ENCODE measurements at places on chromosomes 12 and 14.
A peak's percentile ranks its signal among the peaks of the same experiment; 100 is the strongest.

DNA sequence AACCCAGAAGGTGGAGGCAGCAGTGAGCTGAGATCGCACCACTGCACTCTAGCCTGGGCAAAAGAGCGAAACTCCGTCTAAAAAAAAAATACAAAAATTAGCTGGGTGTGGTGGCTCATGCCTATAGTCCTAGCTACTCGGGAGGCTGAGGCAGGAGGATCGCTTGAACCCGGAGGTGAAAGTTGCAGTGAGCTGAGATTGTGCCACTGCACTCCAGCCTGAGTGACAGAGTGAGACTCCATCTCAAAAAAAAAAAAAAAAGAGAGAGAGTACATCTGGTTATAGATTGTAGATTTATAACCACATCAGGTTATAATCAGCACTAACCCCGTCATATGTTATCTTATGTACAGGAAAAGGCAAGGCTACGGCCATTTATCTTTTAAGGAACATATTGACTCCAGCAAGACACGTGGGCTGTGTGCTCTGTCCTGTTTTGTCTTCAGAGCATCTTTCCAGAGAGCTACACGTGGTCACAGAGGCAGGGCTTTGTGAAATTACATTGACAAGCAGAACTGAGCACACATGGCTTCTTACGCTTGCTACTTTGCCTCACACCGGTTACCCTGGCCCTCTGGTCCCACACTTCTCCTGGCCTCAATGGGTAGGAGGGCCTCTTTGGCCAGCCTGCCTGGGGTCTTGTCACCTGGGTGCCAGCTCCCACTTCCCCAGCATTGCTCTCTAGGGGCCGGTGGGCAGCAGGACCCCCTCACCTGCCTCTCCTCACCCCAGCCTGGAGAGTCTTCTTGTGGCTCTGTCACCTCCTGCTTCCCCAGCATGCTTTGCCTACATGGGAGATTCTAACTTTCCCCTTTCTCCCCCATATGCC is 6.8 kb upstream of the DYNC1H1 start:
- no peak for DNase-seq

DNA sequence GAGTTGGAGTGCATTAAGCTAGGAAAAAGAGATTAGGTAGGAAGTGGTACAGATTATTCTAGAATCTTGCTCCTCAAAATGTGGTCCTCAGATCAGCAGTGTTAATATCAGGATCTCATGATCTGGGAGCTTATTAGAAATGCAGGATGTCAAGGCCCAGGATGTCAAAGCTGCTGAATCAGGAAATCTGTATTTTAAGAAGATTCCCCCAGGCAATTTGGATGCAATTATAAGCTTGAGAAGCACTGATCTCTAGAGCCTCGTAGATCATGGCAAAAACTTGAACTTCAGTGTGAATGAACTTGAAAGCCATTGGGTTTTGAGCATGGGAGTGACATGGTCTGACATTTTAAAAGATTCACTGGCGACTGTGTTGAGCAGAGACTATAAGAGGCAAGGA is 6.6 kb downstream of the NCAPD2 start:
- no peak for DNase-seq

DNA sequence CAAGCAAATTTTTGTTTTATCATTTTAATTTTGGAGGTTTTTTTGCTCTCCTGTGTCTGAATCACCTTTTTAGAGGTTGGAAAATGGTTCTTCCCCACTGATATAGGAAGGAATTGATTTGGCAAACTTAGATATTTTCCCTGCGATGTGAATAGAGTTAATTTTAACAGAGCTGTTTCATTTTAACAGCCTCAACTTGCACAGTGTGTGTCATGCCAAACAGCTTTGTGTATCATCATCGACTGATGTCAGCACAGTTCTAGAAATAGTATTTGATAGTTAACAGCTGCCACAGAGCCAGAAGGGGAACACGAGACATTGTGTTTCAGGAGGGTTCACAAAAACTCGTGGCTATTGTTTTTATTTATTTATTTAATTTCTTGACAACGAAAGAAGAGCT is 243.1 kb upstream of the FOXN3 start:
- no peak for DNase-seq

DNA sequence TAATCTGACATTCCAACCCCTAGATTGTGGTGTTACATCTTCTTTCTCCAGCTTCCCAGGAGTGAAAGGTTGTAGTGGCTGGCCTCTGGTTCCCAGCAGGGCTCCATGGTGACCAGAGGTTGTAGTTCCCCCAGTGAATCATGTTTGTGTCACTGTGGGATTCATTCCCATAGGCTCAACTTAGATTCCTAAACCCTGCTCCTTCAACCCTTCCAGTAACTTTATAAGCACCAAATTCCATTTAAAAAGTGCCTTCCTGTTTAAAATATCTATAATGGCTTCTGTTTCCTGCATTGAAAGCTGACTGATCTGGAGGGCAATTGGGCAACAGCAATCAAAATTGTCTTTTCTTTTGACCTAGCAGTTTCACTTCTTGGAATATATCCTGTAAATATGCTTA is 40.5 kb upstream of the TBC1D15 start:
- DNase-seq = no peak

DNA sequence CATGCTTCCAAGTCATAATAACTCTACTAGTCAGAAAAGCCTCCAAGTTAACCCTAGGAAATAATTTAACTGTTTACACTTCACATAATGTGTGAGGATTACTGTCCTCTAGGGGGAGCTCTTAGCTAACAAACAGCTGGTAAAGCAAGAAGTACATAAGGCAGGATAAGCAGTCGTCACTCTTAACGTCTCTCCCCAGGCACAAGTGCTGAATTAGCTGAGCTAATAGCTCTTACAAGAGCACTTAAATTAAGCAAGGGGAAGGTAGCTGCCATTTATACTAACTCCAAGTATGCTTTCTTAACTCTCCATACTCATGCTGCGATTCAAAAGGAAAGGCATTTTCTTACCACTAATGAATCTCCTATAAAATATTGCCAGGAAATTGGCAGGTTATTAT is 79.3 kb upstream of the TSPAN11 start:
- DNase-seq = peak; percentile 19

DNA sequence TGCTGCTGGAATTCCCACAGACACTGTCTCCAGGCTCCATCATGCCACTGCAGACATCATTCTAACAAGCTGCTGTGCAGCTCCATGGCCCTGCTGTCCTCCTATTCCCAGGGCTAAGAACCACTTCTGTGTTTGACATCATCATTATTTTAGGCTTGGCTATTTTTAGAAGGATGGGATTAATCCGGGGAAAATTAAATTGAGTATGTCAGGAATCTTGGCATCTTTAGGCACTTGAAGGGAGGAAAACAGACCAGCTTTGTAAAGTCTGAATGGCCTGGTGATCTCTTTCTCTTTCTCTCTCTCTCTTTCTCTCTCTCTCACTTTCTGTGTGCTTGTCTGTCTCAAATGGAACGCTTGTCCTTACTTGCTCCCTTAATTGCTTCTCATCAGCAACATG is 568.3 kb upstream of the FLRT2 start:
- DNase-seq = no peak

Data from activated CD4-positive, alpha-beta T cell treated with anti-CD3 and anti-CD28 coated beads for 24 hours (primary cell).